ENCODE measurements at places on chromosomes 1 and 21. TPM values are rescaled to one million over a fixed set of nuclear protein-coding genes. Genes with fewer than 3 reads are reported as not detected.

DENND1B gene
- 1.6 TPM for total RNA-seq

S100B gene
- not detected for total RNA-seq

SPRR4 gene
- not detected for total RNA-seq

HES3 gene
- not detected for total RNA-seq

GJC2 gene
- 0.52 TPM for total RNA-seq

BSDC1 gene
- total RNA-seq: 20.9 TPM

G0S2 gene
- 3.4 TPM for total RNA-seq

SELL gene
- total RNA-seq: 0.35 TPM

PRAMEF26 gene
- total RNA-seq: not detected

TTC22 gene
- total RNA-seq: not detected

KCNE2 gene
- total RNA-seq: not detected

UBE2U gene
- total RNA-seq: not detected

LCE2C gene
- total RNA-seq: not detected

FAM163A gene
- not detected for total RNA-seq

TNFAIP8L2 gene
- total RNA-seq: not detected

ALG14 gene
- total RNA-seq: 5.9 TPM

ELF3 gene
- total RNA-seq: 109 TPM

CYP4A22 gene
- not detected for total RNA-seq

KANK4 gene
- 0.28 TPM for total RNA-seq

OR2L13 gene
- total RNA-seq: not detected

LCE3E gene
- 0.12 TPM for total RNA-seq

IGFN1 gene
- total RNA-seq: 0.41 TPM
